Renal cortex interstitium (tissue), 15 donors: ENCODE measurements at places on chromosomes 7 and 10.

DNA sequence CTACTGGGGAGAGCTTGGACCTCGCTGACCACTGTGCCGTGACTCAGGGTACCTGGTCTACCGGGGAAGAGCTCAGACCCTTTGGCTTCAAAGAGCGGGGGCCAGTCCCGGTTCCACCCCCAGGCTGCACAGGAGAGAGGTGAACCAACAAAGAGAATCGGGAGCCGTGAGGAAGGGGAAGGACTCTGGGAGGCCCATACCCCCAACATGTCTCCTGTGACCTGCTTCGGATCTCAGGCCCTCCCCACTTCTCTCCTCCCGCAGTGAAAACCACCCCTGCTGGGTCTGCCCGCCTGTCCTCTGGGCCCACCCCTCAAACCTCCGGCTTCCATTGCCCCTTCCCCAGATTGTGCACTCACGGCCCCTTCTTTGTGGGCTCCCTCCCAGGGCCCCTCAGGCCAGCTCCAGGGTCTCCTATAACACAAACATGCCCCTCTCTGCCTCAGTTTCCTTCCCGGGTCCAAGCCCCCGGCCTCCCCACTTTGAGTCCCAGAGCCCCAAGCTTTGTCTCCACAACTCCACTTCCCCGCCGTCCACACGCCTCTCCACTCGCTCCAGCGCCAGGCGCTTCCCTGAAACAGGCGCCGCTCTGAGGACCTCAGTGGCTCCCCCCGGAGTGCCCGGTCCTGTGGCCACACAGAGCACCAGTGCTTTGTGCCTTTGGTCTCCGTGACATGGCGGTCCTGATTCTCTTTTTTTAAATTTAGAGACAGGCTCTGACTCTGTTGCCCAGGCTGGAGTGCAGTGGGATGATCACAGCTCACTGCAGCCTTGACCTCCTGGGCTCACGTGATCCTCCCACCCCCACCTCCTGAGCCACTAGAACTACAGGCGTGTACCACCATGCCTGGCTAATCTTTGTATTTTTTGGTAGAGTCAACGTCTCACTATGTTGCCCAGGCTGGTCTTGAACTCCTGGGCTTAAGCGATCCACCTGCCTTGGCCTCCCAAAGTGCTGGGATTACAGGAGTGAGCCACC lies 7.5 kb upstream of the INTS1 start:
- DNase-seq = no peak

GRCh38 chr10:22335173-22335933 lies 9.9 kb upstream of the SPAG6 start:
- no peak for DNase-seq

DNA sequence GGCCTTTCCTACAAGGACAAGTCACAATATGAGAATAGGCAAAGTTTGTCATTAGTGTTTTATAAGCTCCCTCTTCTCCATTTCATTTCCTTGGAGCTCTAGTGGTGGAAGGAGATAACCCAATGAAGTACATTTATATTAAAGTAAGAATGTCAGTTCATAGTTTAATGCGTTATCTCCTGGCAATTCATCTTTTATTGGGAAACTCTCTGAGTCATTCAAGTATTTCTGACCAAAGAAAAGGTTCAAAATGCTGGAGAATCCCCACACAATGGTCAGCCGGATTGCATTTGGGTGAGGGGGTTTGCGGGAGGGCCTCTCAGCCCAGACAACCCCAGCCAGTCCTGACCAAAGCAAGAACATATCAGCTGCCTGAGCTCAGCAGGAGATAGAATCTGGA lies 321.5 kb upstream of the NRP1 start:
- DNase-seq = no peak

GRCh38 chr7:151246102-151246850 lies 2.2 kb downstream of the SMARCD3 start:
- DNase-seq = no peak

DNA sequence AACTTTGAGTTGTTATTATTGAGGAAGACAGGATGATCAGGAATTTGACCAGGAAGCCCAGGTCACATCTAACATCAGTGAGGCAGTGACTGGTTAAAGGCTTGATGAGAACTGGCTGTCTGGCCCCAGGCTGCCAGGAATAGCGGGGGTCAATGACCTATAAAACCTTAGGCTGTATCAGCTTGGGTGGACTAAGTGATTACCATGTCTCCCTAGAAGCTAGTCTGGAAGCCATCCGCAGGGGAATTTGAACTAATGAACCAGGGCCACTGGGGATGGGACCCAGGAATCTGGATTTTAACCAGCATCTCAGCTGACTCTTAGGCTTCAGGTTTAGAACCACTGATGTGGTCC lies 56.6 kb downstream of the BPGM start:
- no peak for DNase-seq

- DNase-seq = no peak
Observed at GRCh38 chr10:99758211-99758891, 24.1 kb upstream of the ABCC2 start.
